Stimulated activated CD8-positive, alpha-beta memory T cell treated with anti-CD3 and anti-CD28 coated beads, Interleukin-15, amount 100 ng/mL, for 48 hours (primary cell): ENCODE measurements at places on chromosomes 7 and 10.

DNA sequence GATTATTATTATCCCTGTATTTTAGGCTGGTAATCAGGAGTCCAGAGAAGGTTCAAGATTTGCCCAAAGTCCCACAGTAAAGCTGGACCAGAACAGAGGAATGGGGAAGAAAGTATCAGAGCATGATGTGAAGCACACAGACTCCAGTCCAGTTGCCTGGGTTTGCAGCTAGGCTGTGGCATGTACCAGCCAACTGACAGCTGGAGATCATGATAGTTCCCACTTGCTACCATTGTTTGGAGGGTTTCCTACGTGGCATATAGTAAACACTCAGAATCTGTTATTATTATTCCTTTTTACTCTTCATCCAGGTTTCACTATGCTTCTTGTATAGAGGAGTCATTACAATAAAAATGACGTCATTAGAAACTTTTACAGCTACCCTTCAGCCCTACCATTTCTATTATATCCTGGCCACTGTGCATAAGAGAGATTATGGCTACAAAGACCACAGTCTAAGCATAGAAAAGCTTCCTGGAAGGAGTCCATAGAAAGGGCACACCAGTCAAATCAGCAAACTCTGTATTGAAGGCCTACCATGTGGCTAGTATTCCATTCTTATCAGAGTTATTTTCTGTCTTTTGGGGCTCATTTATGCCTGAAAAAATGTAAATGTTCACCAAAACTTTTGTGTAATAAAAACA, 66.6 kb downstream of the MTPN start:
- DNase-seq, result no peak

GRCh38 chr10:79046326-79046725, 22.4 kb upstream of the ZMIZ1 start:
- no peak for DNase-seq

DNA sequence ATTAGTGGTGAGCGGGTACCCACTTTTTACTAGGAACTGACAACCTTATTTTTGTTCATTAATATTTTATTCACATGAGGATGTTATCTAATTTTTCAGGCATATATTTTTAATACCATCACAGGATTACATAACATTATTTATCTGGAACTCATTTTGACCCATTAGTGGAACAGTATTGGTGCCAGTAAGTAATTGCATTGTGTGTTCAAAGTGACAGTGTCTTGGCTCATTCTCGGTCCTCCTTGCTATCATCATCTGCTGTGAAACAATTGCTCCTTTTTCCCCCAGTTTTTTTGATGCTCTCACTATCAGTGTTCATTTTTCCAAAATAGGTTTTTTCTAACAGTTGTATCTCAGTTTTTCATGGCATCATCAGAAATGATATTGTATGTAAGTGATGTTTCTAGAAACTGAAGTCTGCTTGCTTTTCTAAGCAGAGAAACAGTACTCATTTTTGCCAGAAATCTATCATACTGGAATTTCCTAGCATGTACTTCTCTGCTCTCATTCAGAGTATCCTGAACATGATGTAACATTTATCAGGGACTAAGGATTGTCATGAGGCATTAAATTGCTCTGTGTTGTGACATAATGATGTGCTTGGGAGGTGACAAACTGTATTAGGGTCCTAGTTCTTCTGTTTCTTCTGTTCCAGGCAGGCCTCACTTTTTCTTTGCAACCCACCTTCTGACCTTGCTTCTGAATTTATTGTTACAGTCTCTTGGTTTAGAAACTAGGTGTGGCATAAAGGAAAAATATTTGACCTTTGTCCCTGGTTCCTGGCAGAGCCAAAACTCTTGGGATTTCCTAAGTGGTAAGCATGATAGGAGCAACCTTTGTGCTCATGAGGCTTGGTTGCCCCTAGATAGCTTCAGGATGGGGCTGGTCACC, 4.2 kb downstream of the NUB1 start:
- no peak for DNase-seq

- no peak for DNase-seq
Measured at GRCh38 chr10:131257027-131257426, 54.5 kb downstream of the TCERG1L start.

DNA sequence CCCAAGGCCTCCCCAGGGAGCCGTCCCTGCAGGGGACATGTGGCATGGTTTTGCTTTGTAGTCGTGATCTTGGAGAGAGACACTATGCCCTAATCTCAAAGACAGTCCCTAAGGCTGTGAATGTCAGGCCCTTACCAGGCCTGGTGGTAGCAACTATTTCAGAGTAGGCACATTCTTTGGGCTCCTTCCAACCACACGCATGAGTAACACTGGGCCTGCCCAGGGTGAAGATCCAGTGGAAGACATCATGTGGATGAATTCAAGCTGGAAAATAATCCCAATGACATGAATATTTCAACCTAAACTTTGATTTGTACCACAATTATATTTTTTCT, 39.5 kb upstream of the INSIG1 start:
- DNase-seq, result no peak

DNA sequence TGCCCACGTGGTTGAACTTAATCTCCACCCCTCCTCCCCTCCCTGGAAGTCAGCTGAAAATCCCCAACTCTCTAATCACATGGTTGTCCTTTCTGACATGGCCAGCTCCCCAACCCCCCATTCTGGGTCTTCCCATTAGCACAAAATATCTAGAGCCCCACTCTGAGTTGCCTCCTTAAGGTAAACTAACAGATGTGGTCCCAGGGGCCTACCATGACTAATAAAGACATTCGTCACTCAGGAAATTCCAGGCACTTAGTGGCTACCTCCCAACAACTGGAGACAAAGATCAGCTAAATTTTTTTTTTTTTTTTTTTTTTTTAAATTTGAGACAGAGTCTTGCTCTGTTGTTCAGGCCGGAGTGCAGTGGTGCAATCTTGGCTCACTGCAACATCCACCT, 21.1 kb downstream of the CCDC126 start:
- DNase-seq, result no peak

GRCh38 chr10:28797904-28798371, 120.6 kb downstream of the BAMBI start:
- DNase-seq, result no peak
